ENCODE measurements at places on chromosomes 11 and 22.

DNA sequence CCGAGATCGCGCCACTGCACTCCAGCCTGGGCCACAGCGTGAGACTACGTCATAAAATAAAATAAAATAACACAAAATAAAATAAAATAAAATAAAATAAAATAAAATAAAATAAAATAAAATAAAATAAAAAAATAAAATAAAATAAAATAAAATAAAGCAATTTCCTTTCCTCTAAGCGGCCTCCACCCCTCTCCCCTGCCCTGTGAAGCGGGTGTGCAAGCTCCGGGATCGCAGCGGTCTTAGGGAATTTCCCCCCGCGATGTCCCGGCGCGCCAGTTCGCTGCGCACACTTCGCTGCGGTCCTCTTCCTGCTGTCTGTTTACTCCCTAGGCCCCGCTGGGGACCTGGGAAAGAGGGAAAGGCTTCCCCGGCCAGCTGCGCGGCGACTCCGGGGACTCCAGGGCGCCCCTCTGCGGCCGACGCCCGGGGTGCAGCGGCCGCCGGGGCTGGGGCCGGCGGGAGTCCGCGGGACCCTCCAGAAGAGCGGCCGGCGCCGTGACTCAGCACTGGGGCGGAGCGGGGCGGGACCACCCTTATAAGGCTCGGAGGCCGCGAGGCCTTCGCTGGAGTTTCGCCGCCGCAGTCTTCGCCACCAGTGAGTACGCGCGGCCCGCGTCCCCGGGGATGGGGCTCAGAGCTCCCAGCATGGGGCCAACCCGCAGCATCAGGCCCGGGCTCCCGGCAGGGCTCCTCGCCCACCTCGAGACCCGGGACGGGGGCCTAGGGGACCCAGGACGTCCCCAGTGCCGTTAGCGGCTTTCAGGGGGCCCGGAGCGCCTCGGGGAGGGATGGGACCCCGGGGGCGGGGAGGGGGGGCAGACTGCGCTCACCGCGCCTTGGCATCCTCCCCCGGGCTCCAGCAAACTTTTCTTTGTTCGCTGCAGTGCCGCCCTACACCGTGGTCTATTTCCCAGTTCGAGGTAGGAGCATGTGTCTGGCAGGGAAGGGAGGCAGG lies at the start of gene GSTP1:
Gene GSTP1 (plus strand): TSS at position 566 of the 958 bp plus-strand sequence. CDS start 32 bp downstream, at position 598.
- peak; percentile 94 for DNase-seq

- peak; percentile 50 for DNase-seq
These were observed 6.1 kb downstream of the MPEG1 start for GRCh38 chr11:59206635-59207034.

- DNase-seq = peak; percentile 18
These were observed 2.4 kb downstream of the SIDT2 start for GRCh38 chr11:117180661-117181585.

- no peak for DNase-seq
These were observed 24.5 kb downstream of the RPUSD4 start for GRCh38 chr11:126186708-126187529.

- no peak for DNase-seq
These were observed 86.1 kb upstream of the ARHGAP20 start for GRCh38 chr11:110798201-110798900.

- no peak for DNase-seq
These were observed 629 bp downstream of the PSMA1 start for GRCh38 chr11:14519597-14519916.

DNA sequence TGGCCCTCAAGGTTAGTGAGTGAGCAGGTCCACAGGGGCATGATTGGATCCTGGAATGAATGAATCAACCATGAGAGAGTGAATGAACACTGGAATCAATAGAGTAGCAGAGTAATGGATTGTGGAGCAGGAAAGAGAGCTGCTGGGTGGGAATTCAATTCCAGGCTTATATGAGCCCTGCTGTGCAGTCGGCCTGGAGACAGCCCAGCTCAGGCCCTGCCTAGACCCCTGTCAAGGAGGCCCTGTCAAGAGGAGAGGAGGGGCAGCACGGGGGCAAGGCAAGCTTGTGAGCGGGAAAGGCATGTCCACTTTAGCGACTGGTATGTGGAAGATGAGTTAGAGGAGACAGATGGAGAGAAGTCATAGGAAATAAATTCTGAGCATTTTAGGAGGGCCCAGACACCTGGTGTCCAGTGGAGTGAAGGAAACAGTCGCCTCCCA lies 1.3 kb upstream of the FOLR1 start:
- no peak for DNase-seq

DNA sequence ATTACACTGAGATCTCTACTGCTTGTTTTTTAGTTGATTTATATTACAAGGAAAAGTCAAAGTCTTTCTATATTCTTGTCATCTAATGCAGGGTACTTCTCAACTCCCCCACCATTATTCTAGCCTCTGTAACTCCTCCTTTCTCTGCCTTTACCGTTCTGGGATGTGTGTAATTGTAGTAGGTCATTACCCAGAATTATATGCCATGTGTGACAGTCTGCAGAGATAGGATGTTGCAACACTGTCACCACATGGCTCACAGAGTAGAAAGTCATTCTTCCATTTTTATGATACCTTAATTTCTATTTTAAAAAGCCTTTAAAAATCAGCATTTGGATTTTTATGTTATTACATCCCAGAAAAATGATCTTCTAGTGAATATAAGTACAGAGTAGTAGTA lies 32.7 kb downstream of the ZNF143 start:
- DNase-seq = no peak

Data from Calu3 (cell line).